ENCODE measurements at places on chromosomes 2 and 18.

- no peak for DNase-seq
Measured at GRCh38 chr18:74419761-74420160, 37.3 kb downstream of the DIPK1C start.

DNA sequence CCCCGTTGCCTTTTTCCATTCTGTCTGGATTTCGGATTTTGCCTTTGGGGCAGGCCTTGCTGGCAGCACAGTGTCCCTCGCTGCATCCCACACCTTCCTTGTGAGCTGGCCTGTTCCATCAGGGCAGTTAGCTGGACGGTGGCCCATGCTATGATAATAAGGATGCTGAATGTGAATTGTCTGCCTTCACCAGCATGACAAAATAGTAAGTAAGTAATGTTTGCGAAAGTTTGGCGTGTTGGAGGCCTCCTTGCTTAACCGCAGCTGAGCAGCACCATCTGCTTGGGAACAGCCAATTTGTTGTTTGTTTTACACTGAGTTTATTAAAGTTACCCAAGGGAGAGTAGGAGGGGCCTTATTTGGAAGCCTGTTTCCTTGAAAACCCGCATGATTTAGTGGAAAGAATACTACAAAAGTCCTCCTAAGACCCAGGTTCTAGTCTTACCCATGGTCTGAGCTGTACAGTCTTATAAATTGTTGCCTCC lies 469.7 kb upstream of the FANCL start:
- DNase-seq, result no peak

DNA sequence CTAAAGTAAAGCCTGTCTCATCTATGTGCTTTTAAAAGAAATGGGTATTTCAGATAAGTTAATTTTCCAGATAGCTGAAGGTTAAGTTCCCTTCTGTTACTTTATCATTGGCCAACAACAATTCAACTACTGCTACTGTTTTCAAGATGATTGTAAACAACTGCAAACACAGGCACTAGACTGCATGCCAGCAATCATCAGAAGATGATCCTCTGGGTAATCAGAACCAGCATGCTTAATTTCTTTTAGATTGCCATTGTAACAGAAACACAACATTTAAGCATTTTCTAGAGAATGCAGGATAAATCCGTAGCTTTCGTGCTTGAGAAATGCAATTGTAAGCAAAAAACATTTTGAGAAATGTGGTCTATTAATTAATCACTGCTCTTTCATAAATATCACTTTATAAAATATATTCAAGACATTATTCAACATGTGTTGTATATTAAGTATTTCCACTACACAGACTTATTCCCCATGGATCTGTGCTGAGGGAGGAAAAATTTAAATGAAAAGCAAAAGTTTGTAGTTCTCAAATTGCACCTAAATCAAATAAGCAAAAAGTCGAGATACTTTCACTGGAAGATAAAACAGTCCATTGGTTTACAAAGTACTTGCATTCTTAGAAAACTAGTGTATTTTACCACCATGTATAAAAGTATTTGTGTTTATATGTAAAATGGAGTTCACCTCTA lies 133.7 kb downstream of the ATL2 start:
- no peak for DNase-seq

DNA sequence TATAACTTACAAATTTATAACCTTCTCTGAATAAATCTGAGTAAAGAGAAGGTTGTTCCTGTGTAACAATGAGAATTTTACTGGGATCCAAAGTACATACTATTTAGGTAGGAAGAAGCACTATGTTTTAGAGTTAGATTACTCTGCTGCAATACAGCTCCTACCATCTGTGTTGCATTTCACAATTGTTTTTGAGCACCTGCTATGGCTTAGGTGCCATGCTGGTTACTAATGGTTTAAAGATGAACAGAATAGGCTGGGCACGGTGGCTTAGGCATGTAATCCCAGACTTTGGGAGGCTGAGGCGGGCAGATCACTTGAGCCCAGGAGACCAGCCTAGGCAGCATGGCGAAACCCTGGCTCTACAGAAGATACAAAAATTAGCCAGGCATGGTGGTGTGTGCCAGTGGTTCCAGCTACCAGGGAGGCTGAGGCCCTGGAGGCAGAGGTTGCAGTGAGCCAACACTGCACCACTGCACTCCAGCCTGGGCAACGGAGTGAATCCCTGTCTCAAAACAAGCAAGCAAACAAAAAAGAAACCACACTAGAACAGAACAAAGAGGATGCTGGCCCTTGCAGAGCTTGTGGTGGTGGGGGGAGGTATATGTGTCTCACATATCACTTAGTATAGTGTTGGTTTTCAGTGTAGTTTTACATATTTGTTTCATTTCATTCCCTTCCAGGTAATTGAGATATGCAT lies 56.7 kb downstream of the SPTBN1 start:
- no peak for DNase-seq

DNA sequence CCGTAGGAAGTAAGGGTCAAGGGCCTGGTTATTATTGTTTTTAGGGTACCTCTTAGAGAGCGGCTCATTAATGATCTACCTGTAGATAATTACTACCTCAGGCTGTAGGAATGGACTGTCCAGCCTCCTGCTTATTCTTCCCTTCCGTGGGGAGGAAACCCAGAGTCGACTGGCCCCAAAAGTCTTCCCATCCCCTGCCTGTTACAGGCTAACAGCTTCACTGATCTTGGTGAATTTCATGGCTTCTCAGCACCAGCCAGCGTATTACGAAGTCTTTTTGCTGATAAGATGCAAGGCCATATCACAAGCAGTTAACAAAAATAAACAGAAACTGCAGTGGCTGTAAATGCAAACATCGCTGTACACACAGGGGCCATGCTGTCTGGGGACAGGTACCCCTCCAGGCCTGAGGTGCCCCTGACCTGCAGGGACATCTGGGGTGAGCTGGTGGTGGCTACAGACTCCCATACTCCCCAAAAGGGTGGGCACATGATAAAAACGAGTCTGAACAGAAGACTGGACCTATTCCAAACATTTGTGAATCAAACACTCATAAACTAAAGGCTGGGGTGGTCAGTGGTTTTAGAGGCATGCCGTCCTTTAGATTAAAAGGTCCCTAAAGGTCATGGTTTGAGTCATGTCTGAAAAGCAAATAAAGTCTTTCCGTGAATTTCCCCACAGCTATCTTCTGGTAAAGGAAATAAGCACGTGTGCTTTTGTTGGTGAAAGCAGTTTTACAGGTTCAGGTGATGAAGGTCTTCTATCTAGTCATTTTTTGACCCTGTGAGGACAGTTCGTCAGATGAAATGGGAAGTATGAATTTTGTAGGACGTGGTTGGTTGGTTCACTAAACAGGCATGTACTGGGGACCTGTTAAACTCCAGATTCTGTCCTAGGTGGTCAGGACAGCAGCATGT lies 36.7 kb downstream of the TTC39C start:
- DNase-seq, result no peak
